Left kidney (tissue), 8 donors: ENCODE measurements at places on chromosomes 3 and 15.

GRCh38 chr3:63438826-63439371 is 160.8 kb downstream of the SYNPR start:
- no peak for DNase-seq

DNA sequence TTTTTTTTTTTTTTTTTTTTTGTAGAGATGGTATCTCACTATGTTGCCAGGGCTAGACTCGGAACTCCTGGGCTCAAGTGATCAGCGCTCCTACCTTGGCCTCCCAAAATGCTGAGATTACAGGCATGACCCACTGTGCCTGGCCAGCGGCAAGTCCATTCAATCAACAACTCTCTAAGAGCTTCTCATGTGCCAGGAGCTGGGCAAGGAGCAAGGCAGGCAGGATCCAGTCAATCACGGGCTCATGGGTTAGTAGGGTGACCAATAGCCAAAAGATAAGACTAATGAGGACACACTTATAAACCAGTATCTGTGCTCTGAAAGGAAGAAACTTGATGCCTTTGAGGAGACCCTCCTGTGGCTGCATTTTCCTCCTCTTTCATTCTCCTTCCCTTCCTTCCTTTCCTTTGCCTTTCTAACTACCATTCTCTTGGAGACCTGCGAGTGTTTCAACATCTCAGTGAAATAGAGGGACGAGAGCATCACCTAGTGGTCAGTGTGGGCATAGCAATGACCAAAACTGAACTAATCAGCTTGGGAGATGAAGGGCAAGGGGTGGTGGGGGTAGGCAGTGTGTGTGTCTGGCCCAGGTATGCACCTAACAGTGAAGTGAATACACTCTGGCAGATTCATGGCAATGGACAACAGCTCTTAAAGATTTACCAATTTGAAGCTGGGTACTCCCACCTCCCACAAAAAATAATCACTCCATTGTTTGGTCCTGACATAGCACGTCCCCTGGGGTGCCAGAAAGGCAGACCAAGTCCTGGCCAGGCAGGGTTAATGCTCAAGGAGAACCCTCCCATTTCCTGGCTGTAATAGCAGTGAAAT is 6.3 kb downstream of the RPP25 start:
- DNase-seq, result peak; percentile 82

DNA sequence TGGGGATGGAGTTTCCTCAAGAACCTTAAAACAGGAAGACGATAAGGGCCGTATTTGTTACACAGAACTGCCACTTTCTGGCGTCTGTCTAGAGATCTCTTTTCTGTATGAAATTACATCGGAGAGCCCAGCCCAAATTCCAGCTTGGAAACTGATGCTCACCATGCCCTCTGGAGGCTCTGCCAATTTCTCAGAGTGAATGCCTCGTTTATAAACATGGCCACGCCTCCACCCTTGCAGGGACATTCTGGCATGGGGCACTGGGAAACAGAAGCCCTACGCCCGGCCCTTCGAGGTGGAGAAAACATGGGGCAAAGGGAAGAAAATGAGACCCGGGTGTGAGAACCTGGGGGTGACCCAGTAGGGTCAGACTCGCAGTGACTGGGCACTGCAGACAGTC is 53.4 kb upstream of the SEC13 start:
- DNase-seq, result no peak

DNA sequence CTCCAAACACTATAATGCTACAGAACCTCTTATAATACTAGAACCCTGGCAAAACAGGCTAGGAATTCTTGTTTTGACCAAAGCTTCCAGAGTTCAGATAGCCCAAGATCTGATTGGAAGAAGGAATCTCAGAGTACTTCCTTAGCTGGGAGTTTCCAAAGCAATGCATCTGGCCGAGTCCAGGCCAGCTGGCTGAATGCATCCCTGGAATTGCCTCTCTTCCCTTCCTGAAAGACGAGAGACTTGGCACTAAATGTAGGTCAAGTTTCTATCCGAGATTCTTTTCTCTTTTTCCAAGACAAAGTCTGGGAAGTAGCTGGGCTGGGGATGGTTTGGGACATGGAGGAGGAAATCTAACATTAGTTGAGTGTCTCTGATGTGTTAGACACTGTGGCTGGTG is 68.7 kb upstream of the ADPGK start:
- DNase-seq, result no peak

DNA sequence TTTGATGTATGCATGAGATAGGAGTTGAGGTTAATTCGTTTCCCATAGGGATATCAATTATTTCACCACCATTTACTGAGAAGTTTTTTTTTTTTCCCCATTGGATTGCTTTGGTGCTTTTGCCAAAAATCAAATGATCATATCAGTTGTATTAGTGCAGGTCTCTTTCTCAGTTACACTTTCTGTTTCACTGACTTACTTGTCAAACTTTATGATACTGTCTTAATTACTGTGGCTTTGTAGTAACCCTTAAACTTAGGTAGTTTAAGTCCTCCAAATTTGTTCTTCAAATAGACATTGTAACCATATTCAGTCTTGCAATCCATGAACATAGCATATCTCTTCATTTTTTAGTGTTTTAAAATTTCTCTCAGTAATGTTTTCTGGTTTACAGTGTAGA is 259.9 kb upstream of the SLCO3A1 start:
- no peak for DNase-seq

GRCh38 chr15:71359246-71359645 is 244.0 kb downstream of the THSD4 start:
- no peak for DNase-seq
